Kidney tubule cell (primary cell): ENCODE measurements at places on chromosomes 6 and 20.

GRCh38 chr6:22670605-22671004 lies 101.2 kb downstream of the HDGFL1 start:
- no peak for DNase-seq

- no peak for DNase-seq
Measured at GRCh38 chr20:3464166-3464565, 6.7 kb upstream of the ATRN start.

GRCh38 chr6:88599571-88599970 lies 363.8 kb downstream of the RNGTT start:
- no peak for DNase-seq

GRCh38 chr6:34243901-34244884 lies 4.6 kb downstream of the SMIM29 start:
- DNase-seq: peak; percentile 97

- no peak for DNase-seq
Measured at GRCh38 chr6:23981923-23982322, 144.1 kb upstream of the NRSN1 start.

- no peak for DNase-seq
Measured at GRCh38 chr6:55584654-55585354, 5.8 kb upstream of the HMGCLL1 start.

DNA sequence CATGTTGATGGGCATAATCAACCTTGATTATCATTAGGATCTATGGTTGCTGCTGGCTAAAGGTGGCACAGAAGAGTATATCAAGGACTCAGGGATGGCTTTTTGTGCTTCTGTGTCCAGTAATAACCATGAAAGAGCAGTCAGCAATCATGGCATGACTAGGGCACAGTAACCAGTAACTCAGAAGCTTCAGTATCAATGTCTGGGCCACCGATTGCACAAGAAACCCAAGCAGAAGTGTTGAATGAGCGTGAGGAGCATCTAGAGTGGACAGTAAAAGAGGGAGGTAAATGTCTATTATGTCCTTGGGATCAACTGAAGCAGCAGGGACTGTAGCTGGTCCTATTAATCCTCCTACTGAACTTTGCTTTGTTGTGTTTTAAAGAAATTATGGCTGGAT lies 81.5 kb upstream of the F13A1 start:
- DNase-seq: no peak

DNA sequence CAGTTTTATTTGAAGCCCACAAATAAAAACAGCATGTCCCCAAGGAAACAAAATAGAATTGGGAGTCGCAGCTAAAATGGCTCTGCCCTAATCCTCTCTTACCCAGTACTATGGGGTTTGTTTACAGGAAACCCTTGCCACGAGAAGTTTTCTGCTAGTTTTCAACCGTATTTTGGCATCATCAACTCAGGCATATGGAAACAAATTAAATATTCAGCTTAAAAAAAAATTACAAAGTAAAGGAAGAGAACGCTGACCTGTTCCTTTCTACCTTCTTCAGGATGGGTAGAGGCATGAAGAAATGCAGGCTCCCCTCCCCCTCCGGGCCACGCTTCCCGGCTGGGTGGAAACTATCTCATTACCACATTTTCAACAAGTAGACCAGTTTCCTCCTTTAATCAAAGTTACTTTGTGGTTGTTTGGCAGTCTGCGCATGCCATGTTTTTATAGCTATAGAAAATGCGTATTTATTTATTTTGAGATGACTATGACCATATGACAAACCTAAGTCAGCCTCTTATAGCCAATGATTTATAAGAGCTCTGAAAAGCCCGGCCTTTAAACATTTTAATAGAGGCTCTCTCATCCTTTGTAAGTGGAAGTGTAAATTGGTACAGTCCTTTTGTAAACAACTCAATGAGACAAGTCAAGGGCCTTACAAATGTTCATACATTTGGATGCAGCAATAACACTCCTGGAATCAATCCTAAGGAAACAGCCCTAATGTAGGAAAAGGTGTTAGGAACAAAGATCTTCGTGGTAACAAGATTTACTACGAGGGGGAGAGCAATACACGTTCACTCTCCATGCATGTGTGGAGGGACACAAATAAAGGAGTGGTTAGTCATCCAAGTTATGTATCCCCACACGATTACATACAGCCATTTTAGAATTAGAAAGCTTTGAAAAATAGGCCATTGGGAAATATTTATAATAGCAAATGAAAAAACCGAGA lies 16.1 kb upstream of the ZNF217 start:
- DNase-seq: peak; percentile 33

DNA sequence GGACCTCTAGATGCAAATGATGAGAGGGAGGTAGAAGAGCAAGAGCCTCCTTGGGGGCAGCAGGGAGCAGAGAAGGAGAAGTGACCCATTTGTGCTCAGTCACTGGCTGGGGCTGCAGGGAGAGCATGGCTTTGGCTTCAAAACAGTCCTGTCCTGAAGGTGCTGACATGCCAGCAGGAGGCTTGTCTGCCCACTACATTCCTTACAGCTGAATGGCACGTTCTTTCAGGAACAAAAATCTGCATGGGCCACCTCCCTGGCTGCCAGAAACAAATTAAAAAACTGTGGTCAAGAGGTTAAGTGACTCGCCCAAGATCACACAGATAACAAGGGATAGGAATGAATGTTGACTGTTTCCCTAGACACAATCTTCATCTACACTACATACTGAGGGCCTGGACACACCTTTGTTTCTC lies 188.8 kb downstream of the HIVEP2 start:
- DNase-seq: peak; percentile 97
